ENCODE measurements at places on chromosomes 2 and 18.

DNA sequence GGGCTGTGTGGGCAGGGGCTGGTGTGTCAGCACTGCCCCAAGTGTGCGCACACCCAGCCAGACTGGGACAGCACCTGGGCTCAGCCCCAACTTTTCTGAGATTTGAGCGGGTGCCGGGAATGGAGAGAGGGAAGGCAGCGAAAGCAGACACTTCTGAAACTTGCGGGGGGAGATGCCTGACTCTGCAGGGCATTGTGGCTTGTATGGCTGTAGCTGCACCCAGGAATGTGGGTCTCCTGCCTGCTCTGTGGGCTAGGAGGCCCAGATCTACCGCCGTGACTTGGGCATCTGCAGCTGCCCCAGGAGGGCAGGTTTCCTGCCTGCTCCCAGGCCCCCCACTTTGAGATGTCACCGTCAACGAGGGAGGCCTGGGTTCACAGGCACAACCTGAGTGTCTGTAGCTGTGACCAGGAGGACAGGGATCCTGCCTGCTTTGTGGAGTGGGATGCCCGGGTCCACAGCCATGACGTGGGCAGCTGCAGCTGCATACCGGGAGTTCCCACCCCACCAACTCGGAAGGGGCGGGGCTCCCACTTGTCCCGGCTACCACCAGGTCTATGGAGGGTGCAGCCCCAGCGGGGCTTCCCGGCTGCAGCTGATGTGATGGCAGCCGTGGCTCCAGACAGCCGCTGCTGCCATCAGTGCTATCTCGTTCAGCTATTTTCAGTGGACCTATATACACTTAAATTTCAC, 95.3 kb downstream of the DOK6 start:
- no peak for DNase-seq

DNA sequence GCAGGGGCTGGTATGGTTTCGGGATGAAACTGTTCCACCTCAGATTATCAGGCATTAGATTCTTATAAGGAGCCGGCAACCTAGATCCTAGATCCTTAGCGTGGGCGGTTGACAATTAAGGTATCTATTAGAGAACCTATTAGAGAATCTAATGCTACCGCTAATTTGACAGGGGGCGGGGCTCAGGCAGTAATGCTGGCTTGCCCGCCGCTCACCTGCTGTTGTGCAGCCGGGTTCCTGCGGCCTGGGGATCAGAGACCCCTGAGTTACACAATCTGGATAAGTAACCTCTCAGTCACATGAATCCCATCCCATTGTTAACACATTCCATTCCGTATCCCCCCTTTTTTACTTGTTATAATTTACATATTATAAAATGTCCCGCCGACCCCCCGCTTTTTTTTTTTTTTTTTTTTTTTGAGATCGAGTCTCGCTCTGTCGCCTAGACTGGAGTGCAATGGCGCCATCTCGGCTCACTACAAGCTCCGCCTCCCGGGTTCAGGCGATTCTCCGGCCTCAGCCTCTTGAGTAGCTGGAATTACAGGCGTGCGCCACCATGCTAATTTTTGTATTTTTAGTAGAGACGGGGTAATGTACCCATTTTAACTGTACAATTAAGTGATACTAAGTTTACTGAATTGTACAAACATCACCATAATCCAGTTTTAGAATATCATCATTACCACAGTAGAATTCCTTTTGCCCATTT, 42.0 kb upstream of the GPD2 start:
- no peak for DNase-seq

- no peak for DNase-seq
Observed at GRCh38 chr2:2222931-2223330, 108.1 kb downstream of the MYT1L start.

DNA sequence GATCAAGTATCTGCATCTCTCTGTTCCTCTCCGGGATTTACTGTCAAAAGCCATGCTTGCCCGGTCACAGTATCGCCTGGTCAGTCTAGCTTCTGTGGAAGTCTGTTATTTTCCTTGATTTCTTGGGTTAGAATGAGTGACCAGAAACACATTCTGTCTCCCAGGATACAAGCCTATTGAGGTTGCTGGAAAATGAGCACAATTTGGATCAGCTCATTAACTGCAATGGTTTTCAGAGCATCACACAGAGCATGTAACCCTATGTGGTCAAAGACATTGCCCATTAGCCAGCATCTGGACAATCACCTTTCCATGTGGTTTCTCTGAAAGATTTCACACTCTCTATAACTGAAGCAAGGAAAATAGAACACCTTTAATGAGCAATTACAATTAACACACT, 124.2 kb upstream of the FAM98A start:
- no peak for DNase-seq

DNA sequence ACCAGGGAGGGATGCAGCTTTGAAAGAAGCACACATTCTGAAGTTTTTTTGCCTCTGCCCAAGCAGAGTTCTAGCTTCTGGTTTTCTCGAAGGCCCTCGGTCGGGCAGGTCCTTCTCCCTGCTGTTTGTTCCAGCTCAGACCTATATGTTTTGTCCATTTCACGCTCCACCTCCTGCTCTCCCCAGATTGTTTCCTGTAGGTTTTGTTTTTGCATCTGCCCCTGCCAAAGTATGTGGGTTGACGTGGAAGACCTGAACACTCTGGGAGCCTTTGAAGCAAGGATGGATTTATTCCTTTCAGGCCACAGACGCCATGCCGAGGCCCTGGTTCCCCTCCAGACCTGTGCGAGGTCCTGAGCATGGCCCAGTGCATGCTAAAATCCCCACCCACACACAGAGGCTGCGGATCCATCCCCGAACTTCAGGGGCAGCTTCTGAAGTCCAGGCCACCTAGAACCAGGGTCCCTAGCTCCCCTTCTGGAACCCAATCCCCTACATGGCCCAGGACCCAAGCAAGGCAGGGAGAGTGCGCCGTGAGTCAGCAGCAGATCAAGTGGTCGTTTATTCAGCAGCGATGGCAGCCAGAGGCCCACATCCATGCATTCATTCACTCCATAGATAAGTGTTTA, 205.4 kb downstream of the KLHL29 start:
- DNase-seq = no peak
